ENCODE measurements at places on chromosomes 12 and 14.

GRCh38 chr14:88559852-88560251 is 3.0 kb upstream of the ZC3H14 start:
- DNase-seq: no peak

- no peak for DNase-seq
These were observed 18.6 kb downstream of the PEX5 start for GRCh38 chr12:7207866-7208625.

DNA sequence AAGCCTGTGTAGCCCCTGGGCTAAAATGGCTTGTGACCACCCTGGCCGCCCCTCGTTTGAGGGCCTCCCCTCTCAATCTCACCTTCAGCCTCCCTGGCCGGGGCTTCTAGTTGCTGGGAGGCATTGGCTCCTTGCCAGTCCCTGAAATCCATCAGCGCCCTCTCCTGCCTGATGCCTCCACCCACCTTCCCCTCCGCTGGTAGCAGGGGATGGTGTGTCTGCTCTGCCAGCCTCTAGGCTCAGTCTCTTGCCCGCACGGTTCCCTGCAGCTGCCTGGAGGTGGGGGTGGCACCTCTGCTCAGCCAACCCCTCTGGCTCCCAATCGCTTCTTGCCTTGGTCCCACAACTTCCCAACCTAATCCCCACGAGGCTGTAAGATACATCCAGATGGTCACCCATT is 167.9 kb downstream of the PHETA1 start:
- no peak for DNase-seq

DNA sequence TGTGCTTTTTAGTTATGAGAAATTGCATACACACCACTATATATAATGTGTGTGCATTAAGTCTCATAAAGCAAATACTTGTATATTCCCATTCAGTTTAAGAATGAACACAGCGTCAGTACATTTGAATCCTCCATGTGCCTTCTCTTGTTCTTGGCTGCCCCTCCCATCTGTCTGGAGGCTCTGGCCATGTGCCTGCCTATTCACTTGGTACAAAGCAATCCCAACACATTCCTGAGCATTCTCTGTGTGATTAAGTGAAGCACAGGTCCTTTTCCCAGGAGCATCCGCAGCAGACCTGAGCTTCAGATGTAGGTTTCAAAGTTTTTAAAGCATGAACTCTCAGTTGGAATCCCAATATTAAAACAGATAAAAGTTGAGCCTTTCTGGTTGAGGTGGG is 58.7 kb downstream of the POLR3B start:
- no peak for DNase-seq
